Stimulated activated CD4-positive, alpha-beta T cell treated with anti-CD3 and anti-CD28 coated beads, TNF-alpha, amount 100 ng/mL, for 48 hours (primary cell): ENCODE measurements at places on chromosomes 3 and 15.

GRCh38 chr3:166844329-166844728 lies 535.8 kb downstream of the ZBBX start:
- no peak for DNase-seq

- DNase-seq, result no peak
Observed at GRCh38 chr15:75067123-75067830, 43.9 kb downstream of the PPCDC start.

DNA sequence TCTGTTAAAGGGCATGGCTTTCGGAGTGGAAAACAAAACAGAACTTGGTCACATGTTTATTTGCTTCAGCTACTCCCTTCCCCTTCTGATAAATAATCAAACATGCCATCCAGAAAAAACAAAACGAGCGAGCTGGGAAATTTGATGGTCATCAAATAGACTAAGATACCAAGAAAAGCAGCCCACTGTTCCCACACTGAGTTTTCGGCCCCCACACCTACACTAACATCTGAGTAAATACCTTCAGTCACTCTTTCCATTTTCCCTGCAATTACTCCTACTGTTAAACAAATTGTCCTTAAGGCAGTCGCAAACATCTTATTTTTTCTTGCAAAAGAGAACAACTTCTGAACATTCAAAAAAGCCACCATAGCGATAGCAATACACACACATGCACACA lies 454.6 kb downstream of the FOXP1 start:
- no peak for DNase-seq

- no peak for DNase-seq
Observed at GRCh38 chr15:74782259-74783071, 585 bp downstream of the CSK start.

GRCh38 chr3:152334761-152335160 lies 66.0 kb downstream of the MBNL1 start:
- DNase-seq, result no peak
